ENCODE measurements at places on chromosomes 16 and 17. TPM values are rescaled to one million over a fixed set of nuclear protein-coding genes. Genes with fewer than 3 reads are reported as not detected.

Gene OR3A2
- polyA plus RNA-seq, result 0.12 TPM

Gene GLYR1
- 41.4 TPM for polyA plus RNA-seq

Gene C16orf46
- 1.4 TPM for polyA plus RNA-seq

Gene RAB26
- 255 TPM for polyA plus RNA-seq

Gene MYH11
- polyA plus RNA-seq, result 24.7 TPM

Gene NPIPA8
- 27.9 TPM for polyA plus RNA-seq

Gene CCL13
- 0.31 TPM for polyA plus RNA-seq

Gene RASL10B
- polyA plus RNA-seq, result 2.5 TPM

Gene HAGHL
- polyA plus RNA-seq, result 17.5 TPM

Gene C16orf89
- 1.7 TPM for polyA plus RNA-seq

Gene CDYL2
- polyA plus RNA-seq, result 0.61 TPM

Gene PHOSPHO1
- polyA plus RNA-seq, result 0.19 TPM

Gene OR1E2
- not detected for polyA plus RNA-seq

Gene NLK
- 12.2 TPM for polyA plus RNA-seq

Gene MYO15B
- polyA plus RNA-seq, result 325 TPM

Gene MT4
- not detected for polyA plus RNA-seq

DNA sequence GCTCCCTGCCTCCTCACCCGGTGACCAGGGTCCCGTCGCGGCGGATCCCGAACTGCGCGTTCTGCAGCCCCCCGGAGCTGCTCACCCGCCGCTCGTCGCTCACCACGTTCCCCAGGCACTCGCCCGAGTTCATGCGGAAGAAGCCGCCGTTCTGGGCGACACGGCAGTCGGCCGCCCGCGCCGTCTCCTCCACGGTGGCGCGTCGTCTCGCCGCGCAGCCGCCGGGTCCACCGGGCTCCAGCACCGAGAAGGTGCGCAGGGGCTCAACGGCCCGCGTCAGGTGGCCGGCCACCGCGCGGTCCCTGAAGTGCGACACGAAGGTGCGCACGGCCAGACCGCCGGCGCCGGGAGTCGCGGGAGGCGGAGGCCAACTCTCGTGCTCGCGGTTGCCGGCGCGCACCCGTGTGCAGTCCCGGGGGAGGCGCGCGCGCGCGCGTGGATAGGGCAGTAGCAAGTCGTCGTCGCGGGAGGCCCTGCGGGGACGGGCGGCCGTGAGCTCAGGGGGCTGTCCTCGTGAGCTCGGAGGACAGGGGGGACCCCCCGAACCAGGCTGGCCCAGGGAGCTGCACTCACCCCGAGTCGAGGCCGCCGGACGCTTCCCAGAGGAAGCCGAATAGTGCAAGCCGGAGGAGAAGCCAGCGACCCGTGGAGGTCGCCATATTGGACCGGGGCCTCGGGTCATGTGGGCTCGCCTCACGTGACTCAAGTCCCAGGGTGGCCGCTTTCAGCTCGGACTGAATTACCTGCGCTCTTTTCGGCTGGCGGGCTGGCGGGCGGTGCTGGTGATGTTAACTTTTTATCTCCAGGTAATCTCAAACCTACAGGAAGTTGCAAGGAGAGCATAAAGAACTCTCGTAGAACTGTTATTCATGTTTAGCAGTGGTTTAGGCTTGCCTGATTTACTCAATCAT, at the start of gene NAGPA:
NAGPA (minus strand) TSS at position 680 of the 911 bp plus-strand sequence; CDS start at position 659, 21 bp downstream.
- peak; percentile 89 for DNase-seq

DNA sequence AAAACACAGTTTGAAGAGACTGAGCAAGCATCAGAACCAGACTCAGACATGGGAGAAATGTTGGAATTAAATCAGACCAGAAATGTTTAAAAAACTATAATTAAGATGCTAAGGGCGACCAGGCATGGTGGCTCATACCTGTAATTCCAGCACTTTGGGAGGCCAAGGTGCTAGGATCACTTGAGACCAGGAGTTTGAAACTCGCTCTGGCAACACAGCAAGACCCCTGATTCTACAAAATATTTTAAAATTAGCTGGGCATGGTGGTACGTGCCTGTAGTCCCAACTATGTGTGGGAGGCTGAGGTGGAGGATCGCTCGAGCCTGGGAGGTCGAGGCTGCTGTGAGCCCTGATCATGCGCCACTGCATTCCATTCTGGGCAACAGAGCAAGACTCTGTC, 160.3 kb downstream of the COPRS start:
- no peak for DNase-seq

- no peak for DNase-seq
Measured at GRCh38 chr16:1839554-1839953, 12.5 kb downstream of the FAHD1 start.

DNA sequence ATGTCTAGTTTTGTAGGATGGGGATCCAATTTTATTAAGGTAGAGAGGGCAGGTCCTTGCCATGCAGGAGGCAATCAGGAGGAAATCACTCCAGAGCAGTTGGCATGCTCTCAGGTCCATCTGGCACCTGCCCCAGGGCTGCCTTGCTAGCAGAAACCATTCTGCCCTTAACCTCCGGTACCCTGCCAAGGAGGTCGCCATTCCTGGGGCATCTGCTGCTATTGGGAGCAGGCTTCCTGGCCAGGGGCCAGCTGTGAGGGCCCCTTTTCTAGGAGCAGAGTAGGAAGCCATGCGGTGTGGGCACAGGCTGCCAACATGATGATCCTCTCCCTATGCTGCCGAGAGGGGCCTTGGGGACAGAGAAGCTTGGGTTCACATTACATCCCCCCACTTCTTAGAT, 47.6 kb upstream of the MGAT5B start:
- DNase-seq, result peak; percentile 28

GRCh38 chr17:27366437-27366836, 72.5 kb downstream of the WSB1 start:
- no peak for DNase-seq

- DNase-seq, result no peak
Measured at GRCh38 chr17:17041018-17041521, 1.2 kb upstream of the MPRIP start.

DNA sequence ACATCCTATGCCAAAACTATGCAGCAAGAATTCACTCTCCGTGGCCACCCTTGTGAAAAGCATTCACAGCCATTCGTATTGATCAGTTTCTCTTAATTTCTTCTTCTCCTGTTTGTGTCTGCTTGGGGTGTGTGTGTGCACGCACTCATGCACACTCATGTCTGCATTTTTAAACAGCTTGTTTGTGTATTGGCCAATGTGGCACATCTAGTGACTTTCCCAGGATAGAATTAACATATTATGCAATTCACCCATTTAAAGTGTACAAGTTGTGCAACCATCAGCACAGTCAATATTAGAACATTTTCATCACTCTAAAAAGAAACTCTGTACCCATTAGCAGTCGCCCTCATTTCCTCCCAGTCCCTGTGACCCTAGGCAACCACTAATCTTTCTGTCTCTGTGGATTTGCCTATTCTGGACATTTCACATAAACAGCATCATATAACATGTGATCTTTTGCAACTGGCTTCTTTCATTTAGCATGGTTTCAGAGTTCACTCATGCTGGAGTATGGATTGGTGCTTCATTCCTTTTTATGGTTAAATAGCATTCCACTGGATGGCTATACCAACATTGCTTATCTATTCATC, 20.1 kb downstream of the IRX3 start:
- DNase-seq, result no peak

GRCh38 chr17:80956321-80957190, 35.1 kb upstream of the CHMP6 start:
- no peak for DNase-seq

- peak; percentile 74 for DNase-seq
Measured at GRCh38 chr17:30104575-30105339, 11.9 kb upstream of the NSRP1 start.

GRCh38 chr16:10569621-10570020, 10.8 kb downstream of the EMP2 start:
- DNase-seq, result no peak

GRCh38 chr16:3640207-3640606, 14.3 kb upstream of the DNASE1 start:
- no peak for DNase-seq

GRCh38 chr17:811051-811784, 29.1 kb downstream of the MRM3 start:
- no peak for DNase-seq

GRCh38 chr16:87438611-87438985, 46.5 kb downstream of the MAP1LC3B start:
- no peak for DNase-seq

DNA sequence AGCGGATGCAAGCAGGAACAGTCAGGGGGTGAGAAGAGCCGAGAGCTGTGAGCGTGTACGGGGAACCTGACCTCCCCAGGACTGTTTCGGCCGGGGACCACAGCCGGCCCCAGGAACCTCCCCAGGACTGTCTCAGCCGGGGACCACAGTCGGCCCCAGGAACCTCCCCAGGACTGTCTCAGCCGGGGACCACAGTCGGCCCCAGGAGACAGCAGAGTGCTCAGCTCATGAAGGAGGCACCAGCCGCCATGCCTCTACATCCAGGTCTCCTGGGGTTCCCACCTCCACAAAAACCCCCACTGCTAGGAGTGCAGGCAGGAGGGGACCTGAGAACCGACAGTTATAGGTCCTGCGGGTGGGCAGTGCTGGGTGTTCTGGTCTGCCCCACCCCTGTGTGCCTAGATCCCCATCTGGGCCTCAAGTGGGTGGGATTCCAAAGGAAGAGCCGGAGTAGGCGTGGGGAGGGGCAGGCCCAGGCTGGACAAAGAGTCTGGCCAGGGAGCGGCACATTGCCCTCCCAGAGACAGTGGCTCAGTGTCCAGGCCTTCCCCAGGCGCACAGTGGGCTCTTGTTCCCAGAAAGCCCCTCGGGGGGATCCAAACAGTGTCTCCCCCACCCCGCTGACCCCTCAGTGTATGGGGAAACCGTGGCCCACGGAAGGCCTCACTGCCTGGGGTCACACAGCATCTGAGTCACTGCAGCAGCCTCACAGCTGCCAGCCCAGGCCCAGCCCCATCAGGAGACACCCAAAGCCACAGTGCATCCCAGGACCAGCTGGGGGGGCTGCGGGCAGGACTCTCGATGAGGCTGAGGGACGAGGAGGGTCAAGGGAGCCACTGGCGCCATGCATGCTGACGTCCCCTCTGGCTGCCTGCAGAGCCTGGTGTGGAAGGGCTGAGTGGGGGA, 4.3 kb downstream of the RHBDF1 start:
- no peak for DNase-seq

DNA sequence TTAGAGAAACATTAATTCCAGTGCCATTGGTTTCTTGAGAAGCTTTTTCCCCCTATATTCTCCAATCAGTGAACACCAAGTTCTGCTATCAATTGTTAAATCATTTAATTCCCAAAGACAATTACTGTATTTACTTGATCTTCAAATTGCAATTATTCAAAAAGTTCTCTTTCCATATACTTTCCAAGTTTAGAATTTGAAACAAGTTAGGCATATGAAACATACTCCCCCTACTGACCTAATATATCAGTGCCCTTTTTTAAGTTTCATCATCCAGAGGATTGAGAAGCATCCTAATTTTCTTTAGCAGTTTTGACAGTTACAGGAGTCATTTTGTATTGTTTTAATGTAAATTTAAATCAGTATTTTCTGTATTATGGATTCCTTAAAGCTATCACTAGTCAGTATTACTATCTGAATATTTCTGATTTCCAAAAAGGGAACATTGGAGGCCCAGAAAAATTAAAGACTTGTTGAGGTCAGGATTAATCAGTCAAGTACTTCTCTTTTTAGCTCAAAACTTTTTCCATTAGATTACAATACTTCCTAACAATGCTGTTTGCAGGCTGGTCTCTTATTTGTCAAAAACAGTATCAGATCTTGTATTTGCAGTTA, 16.3 kb downstream of the MEIOC start:
- DNase-seq, result no peak

GRCh38 chr17:17837380-17837821, 615 bp upstream of the SREBF1 start:
- no peak for DNase-seq

GRCh38 chr17:48539177-48539576, 5.7 kb downstream of the HOXB2 start:
- DNase-seq, result no peak

DNA sequence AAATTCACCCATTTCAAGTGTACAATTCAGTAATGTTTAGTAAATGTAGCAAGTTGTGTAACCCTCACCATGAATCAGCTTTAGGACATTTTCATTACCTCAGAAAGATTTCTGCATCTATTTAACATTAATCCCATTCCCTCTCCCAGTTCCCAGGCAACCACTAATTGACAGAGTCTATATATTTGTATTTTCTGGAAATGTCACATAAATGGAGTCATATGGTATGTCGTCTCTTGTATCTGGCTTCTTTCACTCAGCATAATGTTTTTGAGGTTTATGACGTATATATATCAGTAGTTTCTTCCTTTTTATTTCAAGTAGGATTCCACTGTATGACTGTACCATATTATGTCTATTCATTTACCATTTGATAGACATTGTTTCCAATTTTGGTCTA, 199.8 kb downstream of the CYB561 start:
- no peak for DNase-seq

DNA sequence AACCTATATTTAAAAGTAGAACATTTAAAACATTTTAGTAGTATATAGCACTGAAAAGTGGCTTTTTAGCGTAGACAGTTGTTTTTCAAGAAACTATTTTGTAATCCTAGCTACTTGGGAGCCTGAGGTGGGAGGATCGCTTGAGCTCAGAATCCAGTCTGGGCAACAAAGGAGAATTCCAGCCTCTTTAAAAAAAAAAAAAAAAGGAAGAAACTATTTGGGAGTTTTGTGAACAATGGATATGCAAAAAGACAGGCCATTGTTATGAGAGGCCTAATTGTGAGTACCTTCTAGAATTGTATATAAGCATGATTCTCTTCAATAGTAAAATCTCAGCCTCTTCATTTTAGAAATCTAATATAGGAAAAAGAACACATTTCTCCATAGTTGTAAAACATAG, 17.6 kb downstream of the OMG start:
- DNase-seq, result no peak
